ENCODE measurements at places on chromosomes 1 and 21. TPM values are rescaled to one million over a fixed set of nuclear protein-coding genes. Genes with fewer than 3 reads are reported as not detected.

The OR6N1 gene
- total RNA-seq, result not detected

The UBE2U gene
- total RNA-seq, result not detected

The AKR7A3 gene
- not detected for total RNA-seq

DNA sequence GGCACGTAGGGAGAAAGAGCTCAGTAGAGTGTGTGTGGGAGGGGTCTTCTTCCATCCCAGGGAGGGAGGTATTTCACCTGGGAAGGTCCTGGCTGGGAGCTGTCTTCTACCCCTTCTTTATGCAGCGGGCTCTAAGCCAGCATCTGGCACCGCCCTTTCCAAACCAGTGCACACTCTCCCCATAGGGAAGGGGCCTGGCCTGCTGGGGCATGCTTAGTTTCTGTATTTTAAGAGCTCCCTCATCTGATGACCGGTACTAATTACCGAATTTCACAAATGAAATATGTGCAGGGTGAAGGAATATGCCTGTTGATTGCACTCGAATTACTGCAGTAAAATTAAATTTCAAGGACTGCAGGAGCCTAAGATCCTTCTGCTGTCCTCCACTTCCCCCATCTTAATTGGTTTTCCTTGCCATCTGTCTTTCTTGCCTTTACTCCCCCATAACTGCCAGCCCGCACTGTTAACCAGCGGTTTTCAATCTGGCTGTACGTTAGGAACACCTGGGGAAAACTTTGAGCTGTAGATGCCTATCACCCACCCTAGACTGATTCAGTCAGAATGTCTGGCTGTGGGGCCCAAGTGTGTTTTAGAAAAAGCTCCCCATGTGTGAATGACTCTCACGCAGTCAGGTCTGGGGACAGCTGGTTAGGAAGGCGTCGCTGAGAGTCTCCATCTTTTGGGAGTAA, 20.1 kb downstream of the GALNT2 start:
- DNase-seq, result no peak

GRCh38 chr1:247857985-247858619, 1.1 kb downstream of the TRIM58 start:
- no peak for DNase-seq

DNA sequence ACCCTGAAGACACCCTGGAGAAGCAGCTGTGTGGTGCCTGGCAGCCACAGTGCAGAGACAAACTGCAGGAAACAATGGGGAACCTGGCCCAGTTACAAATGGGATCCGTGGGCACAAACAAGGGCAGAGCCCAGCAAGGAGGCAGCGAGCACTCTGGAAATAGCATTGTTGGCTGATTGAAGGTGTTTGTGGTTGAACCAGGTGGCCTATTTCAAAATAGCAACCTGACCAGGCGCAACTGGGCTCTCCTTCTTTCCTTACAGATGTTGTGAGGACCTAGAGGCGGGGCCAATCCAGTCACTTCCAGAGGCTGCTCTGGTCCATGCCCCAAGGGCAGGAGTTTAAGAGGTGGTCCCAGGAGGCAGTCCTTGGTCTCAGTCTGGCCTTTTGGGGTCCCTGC, 21.7 kb upstream of the ZBTB21 start:
- no peak for DNase-seq

All from Caki2 (cell line).